Activated T-helper 1 cell treated with anti-CD3 and anti-CD28 coated beads, Interleukin-12 subunit alpha, Interleukin-12 subunit beta, Interleukin-2, Interleukin-4 antibody, amounts not matched to agents 30 ng/mL and 10 ng/mL and 1 ng/mL, durations not matched to agents 14 hours and 24 hours and 36 hours (primary cell): ENCODE measurements at places on chromosomes 2 and 18. TPM values are rescaled to one million over a fixed set of nuclear protein-coding genes. Genes with fewer than 3 reads are reported as not detected.
A peak's percentile ranks its signal among the peaks of the same experiment; 100 is the strongest.

GRCh38 chr2:187523325-187523724 lies 30.9 kb downstream of the TFPI start:
- no peak for DNase-seq
- no peak overlapping the region for H3K4me3 ChIP-seq
- H3K27ac ChIP-seq = no peak overlapping the region
- no peaks in the 10 kb centered on the region for H3K4me1 ChIP-seq
- H3K36me3 ChIP-seq = no peaks in the 10 kb centered on the region

DNA sequence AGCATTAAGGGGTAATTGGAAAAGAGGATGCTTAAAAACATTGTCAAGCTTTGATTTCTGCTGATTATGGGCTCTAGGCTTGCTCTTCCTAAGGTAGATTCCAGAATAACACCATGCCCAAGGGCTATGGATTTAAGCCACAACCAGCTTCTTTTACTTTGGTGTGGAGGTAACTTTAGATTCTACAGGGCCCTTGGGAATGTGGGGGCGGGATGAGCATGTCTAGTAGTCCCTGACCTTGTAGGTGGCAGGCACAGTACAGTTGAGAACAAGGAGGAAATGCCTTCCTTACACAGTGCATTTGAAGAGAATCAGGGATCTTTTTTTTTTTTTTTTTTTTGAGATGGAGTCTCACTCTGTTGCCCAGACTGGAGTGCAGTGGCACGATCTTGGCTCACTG lies 364.2 kb downstream of the NYAP2 start:
- no peak for DNase-seq
- H3K27me3 ChIP-seq = peaks cover 2% of the 10 kb centered on the region

PIEZO2 gene
- total RNA-seq = not detected in 2 replicates

DNA sequence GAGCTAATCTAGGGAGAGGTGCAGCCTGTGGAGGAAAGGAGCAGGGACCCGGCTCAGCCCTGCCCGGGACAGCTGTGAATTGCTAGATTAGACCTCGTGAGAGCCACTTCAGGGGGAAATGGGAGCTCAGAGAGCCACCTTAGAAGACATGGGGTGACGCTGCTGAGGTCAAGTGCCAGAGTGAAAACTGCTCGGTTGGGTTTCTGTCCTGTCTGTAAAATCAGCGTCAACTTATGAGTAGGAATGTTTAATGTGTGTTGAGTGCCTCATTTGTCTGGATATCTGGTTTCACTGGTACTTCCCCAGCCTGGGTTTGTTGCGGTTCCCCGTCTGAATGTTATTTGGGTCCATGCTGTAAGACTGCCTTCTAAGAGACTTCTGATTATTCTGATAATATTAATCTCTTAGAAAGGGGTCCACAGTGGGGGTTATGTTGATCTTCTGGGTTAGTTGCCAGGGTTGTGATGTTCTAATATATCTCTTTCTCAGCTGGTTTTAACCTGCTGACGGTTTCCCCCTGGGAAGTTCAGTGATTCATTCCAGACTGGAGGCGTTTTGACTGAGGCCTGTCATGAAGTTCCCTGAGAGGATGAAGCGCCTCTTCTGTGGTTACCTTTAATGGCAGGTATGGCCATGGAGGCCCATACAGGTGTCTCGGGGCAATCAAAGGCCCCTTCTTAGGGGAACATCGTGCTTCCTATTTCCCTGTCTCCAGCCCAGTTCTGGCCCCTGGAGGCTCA lies 175.9 kb downstream of the SH3RF3 start:
- no peak for DNase-seq
- no peak overlapping the region for H3K27ac ChIP-seq
- no peaks in the 10 kb centered on the region for H3K4me1 ChIP-seq
- H3K27me3 ChIP-seq = peaks cover 2% of the 10 kb centered on the region

DNA sequence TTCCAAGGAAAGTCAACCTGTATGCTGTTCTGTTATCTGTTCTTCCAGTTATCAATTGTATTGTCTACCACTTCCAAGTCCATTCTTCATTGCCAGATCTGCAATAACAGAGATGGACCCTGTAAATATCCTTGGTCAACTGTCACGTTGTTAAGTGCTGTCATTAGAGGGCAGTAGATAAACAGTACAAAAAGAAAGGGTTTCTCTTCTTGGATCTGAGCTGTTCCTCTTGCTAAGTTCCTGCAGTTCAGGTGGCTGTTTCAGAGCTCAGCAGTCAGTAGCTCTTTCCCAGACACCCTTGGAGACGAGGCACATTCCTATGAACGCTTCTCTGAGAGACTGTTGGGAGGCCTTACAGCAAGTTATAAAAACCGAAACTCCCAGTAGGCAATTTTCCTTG lies 957.1 kb upstream of the CHAC2 start:
- no peak overlapping the region for H3K27ac ChIP-seq
- H3K4me3 ChIP-seq = no peak overlapping the region
- no peaks in the 10 kb centered on the region for H3K4me1 ChIP-seq
- H3K36me3 ChIP-seq = no peaks in the 10 kb centered on the region

- H3K27ac ChIP-seq = peak overlapping the region; percentile 23
- DNase-seq = no peak
- H3K27me3 ChIP-seq = no peaks in the 10 kb centered on the region
- H3K36me3 ChIP-seq = peaks cover 68% of the 10 kb centered on the region
- H3K4me1 ChIP-seq = peaks cover 22% of the 10 kb centered on the region
Measured at GRCh38 chr18:51083398-51083797, 53.4 kb downstream of the SMAD4 start.

- H3K4me1 ChIP-seq = no peaks in the 10 kb centered on the region
- no peak overlapping the region for H3K27ac ChIP-seq
- peaks cover 6% of the 10 kb centered on the region for H3K27me3 ChIP-seq
- H3K4me3 ChIP-seq = no peak overlapping the region
Measured at GRCh38 chr2:45255563-45255962, 246.3 kb upstream of the SIX2 start.

CCDC85A gene
- not detected in 2 replicates for total RNA-seq

NDC80 gene
- total RNA-seq = 41.2 and 42.6 TPM in 2 replicates

ZNF892 gene
- 4.7 and 5.9 TPM in 2 replicates for total RNA-seq

GPR45 gene
- not detected in 2 replicates for total RNA-seq

DNA sequence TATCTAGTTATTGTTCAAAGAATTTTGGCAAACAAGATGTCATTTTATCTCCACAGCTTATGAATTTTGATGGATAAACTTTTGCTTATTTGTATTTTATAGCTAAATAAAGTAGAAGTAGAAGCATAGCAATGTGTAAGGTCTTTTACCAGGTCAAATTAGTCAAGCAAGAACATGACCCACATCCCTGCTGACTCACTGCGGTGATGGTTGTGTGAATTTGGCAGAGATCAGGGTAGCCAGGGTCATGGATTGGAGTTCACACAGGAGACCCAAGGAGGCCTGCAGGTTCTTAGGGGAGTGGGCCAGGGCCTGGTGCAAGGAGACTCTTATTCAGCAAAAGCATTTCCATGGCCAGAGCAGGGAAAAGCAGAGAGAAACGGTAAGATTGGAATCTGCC lies 18.7 kb downstream of the SP140 start:
- peaks cover 37% of the 10 kb centered on the region for H3K36me3 ChIP-seq
- peaks cover 7% of the 10 kb centered on the region for H3K4me1 ChIP-seq
- DNase-seq = no peak
- no peaks in the 10 kb centered on the region for H3K27me3 ChIP-seq
- H3K4me3 ChIP-seq = no peak overlapping the region
- H3K27ac ChIP-seq = no peak overlapping the region

CNDP1 gene
- not detected in 2 replicates for total RNA-seq

- no peak for DNase-seq
- H3K36me3 ChIP-seq = no peaks in the 10 kb centered on the region
- no peak overlapping the region for H3K27ac ChIP-seq
Measured at GRCh38 chr2:70641263-70641784, 87.7 kb upstream of the TGFA start.

GRCh38 chr2:26471766-26472706 lies 5.9 kb downstream of the OTOF start:
- DNase-seq = no peak
- H3K4me1 ChIP-seq = no peaks in the 10 kb centered on the region
- H3K27me3 ChIP-seq = no peaks in the 10 kb centered on the region
- no peak overlapping the region for H3K4me3 ChIP-seq
- H3K36me3 ChIP-seq = peaks cover 15% of the 10 kb centered on the region
- no peak overlapping the region for H3K27ac ChIP-seq

DNA sequence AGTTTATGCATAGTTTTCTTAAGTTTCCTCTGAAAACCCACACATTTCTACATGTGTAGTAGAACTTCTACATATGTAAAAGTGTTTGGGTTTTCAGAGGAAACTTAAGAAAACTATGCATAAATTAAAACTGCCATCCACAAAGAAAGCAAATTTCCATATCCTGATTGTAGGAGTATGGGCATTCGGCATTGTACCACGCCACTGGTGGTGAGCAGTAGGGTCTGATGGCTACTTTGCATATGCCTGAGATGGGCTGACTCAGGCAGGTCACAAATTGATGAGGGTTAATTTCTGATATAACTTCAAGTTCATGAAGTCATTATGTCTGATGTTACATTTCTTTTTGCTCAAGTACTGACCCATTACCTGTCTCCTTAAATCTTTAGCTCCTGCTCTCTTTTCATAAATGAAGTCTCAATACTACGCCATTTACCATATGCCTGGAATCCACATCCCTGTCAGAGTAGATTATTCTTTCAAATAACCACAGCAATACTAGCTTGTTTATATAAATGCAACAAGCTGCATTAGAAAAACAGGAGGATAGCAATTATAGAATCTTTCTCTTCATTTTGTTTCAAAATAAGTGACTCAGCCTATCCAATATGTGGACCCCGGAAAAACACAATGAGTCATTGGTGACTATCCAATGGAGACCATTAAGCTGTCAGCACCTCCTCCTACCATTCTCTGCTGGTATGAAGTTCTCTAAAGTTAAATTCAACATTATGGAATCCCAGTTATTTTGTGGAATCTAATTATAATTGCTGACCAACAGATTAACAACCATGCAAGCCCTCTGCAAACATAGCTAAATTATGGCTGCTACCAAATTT lies 355.2 kb upstream of the UBE2E3 start:
- no peak for DNase-seq
- no peaks in the 10 kb centered on the region for H3K27me3 ChIP-seq
- H3K27ac ChIP-seq = no peak overlapping the region
- H3K4me1 ChIP-seq = no peaks in the 10 kb centered on the region
- no peaks in the 10 kb centered on the region for H3K36me3 ChIP-seq

DNA sequence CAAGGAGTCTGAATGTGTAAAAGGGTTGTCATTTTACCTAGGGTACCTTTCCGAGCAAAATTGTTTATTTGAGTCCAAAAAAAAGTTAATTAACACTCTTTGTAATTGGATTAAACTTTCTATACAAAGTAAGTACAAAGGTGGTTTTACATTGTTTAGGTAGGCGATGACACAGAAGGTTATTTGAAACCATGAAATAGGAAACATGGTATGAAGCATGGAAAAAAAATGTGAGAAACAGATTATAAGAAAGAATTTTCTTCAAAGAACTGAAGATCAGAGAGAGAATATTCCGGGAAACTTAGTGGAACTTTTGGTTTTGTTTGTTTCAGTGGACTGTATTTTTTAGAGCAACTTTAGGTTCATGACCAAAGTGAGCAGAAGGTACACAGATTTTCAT lies 32.7 kb downstream of the CARF start:
- H3K27me3 ChIP-seq = no peaks in the 10 kb centered on the region
- no peak for DNase-seq
- no peak overlapping the region for H3K27ac ChIP-seq
- H3K36me3 ChIP-seq = peaks cover 19% of the 10 kb centered on the region

DNA sequence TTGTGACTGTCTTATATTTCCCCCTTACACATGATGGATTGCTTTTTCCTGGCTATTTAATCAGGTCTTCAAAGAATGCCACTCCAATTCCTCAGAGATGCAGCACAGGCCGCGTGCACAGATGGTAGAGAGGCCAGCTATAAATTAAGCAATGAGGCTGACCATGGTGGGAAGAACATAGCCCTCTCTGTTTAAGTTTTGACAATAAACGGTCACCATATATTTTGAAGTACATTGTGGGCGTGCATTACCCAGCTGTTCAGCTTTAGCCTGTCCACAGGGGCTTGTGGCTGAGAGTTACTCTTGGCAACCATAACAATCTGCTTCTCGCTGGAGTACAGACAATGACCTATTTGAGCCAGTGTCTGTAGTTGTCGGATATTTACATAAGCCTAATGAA lies 730.8 kb downstream of the DCC start:
- no peaks in the 10 kb centered on the region for H3K36me3 ChIP-seq
- DNase-seq = no peak
- no peak overlapping the region for H3K4me3 ChIP-seq
- no peak overlapping the region for H3K27ac ChIP-seq

GRCh38 chr2:8371653-8372052 lies 310.2 kb upstream of the ID2 start:
- H3K4me1 ChIP-seq = peaks cover 4% of the 10 kb centered on the region
- H3K36me3 ChIP-seq = peaks cover 5% of the 10 kb centered on the region
- no peak overlapping the region for H3K4me3 ChIP-seq

GAREM2 gene
- 6.1 and 7.4 TPM in 2 replicates for total RNA-seq

PLCD4 gene
- total RNA-seq = 0.54 and 0.62 TPM in 2 replicates

DNA sequence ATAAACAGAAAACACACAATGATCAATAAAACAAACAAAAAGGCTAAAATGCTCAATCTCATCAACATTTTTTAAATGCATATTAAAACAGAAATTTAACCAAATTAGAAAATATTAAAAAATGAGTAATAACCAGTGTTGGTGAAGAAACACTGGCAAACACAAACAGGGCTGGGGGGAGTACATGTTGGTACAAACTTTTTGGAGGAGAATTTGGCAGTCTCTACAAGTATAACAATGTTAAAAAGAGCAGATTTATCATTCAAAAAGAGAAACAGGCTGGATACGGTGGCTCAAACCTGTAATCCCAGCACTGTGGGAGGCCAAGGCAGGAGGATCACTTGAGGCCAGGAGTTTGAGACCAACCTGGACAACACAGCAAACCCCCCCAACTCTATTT lies 13.9 kb downstream of the MOB1A start:
- no peak overlapping the region for H3K27ac ChIP-seq
- no peak overlapping the region for H3K4me3 ChIP-seq
- H3K36me3 ChIP-seq = peaks cover 39% of the 10 kb centered on the region
- no peak for DNase-seq

DNA sequence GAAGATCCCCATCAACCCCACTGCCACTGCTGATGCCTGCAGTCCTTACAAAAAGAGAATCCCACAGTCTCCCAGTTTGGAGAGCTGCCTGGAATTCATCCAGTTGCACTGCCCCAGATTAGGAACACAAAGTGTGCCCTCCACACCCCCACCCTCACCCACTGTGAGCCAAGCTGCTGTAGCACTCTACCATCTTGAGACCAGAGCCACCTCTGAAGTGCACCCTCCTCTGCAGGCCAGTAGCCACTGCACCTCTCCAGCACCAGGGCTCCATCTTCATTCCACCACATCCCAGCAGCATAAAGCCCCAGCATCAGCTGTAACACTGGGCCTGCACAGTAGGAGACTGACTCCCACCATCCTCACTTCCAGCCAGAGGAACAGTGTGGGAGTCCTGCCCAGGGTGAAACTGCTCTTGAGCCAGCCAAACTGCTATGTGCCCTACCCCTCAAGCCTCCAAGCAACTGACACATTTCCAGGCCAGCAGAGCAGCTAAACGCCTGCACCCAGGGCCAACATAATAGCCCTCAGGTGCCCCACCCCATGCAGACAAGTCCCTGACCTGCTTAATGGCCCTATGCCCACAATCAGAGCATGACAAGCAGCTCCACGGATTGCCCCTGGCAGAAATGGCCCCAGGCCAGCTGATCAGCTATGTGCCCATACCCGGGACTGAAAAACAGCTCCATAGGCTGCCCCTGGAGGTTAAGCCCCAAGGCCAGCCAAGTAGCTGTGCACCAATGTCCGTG lies 206.0 kb downstream of the ATAD2B start:
- DNase-seq = no peak
- no peak overlapping the region for H3K27ac ChIP-seq
- H3K4me1 ChIP-seq = no peaks in the 10 kb centered on the region
- peaks cover 20% of the 10 kb centered on the region for H3K36me3 ChIP-seq
